ENCODE measurements at places on chromosomes 1 and 21.

DNA sequence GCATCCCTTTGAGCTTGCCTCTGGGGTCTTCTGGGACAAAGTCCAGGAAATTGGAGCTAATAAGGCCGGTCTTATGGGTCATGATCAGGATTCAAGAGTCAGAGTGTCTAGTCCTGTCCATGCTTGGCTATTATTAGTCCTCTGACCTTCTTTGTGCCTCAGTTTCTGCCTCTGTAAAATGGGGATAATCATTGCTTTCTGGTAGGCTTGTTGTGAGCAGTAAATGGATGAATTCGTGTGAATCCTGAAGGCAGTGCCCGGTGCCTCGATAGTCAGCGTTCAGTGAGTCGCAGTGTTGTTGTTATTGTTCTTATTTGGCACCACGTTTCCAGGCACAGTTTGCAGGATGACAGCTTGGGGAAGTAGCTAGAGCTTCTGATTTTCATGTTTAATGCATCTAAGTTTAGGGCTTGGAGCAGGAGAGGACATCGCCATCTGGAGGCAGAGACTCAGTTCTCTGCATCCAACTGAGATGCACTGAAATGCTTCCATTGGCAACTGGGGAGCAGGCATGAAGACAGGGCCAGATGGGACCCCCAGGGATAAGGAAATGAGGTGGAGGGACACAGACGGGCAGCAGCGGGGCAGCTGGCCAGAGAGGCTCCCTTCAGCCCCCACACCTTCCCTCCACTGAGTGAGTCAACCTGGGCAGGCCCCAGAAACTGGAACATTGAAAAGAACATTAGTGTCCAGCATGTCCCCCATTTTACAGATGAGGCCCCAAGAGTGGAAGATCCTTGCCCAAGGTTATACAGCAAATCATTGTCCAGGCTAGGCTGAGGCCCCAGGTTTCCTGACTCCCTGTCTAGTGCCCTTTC is 160.3 kb downstream of the PTPRU start:
- DNase-seq = no peak

GRCh38 chr1:49252917-49253316 is 476.2 kb upstream of the BEND5 start:
- no peak for DNase-seq

- DNase-seq = no peak
Measured at GRCh38 chr1:7768583-7768982, 2.5 kb upstream of the VAMP3 start.

DNA sequence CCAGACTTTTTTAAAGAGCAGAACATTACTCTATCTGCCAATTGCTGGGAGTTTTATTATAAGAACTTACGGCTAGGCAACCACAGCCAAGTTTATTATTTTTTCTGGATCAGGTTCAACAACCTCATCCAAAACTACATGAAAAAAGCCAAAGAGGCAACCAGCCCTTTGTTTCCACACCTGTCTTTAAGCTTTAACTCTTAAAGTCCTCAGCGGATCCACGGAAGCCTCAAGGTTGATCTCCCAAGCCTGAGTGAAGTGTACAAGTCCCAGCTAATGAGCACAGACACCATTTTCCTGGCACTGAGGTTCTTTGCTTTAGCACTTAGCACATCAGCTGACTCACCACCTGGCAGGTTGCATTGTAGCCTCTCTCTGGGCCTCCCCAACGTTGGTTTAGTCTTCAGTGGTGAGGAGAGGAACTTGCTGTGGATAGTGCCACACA is 143.1 kb downstream of the TGFBR3 start:
- no peak for DNase-seq

GRCh38 chr1:203152158-203153034 is 23.2 kb downstream of the MYBPH start:
- DNase-seq = no peak

DNA sequence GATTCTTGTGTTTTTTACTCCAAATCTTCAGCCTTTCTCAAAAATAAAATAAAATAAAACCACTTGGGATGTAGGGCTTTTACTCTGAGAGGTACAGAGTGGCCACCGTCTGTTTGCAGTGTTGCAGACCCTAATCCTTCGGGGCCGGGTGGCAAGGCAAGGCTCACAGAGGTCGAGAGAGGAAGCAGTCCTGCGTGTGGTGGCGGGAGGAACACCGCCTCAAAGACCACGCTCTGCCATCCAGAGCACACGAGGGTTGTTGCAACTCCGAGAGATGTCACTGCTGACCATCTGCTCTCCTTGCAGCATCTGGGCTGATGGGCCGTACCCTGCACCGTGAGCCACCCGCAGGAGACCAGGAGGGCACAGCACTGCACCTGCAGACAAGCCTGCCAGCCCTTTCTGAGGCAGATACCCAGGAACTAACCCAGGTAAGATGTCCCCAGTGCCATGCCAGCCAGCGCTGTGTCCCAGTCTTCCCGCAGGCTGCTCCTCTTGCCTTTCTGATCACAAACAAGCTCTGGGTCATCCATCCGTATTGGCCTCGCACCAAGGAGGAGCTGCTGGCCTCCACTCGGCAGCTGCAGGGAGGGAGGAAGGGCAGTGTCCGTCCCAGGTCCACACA is 31.5 kb downstream of the SNAP47 start:
- DNase-seq = no peak

DNA sequence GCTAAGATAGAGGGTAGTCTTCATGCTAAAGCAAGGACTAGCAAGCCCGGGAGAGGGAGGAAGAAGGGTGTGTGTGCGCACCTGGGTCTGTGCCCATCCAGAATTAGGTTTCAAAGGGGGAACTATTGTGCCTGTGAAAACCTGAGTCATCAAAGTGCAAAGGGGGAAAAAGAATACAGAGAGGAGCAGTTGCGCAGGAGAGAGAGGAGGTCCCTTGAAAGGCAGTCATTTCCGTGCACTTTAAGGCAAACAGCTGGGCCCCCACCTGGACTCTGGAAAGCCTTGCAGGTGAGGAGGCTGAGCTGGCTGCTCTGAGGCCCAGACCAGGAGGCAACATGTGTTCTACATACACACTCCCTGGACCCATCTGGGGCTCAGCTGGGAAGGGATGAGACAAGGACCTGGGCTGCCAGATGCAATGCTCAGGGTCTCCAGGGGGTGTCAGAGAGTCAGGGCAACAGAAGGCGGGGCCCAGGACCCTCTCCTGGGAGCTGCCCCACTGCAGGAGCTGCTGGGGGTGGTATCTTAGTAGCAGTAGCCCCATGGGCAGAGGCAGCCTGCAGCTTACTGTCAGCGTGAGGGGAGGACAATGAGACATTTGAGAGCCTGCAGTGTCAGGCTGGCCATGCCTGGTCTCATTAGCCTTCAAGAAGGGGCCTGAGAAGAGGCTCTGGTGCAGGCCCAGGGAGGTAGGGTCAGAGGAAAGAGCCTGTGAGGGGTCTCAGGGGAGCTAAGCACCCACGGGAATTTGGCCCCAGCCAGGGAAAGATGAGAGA is 14.3 kb downstream of the PROK1 start:
- no peak for DNase-seq

- no peak for DNase-seq
Measured at GRCh38 chr1:110050602-110051261, 16.3 kb downstream of the STRIP1 start.

DNA sequence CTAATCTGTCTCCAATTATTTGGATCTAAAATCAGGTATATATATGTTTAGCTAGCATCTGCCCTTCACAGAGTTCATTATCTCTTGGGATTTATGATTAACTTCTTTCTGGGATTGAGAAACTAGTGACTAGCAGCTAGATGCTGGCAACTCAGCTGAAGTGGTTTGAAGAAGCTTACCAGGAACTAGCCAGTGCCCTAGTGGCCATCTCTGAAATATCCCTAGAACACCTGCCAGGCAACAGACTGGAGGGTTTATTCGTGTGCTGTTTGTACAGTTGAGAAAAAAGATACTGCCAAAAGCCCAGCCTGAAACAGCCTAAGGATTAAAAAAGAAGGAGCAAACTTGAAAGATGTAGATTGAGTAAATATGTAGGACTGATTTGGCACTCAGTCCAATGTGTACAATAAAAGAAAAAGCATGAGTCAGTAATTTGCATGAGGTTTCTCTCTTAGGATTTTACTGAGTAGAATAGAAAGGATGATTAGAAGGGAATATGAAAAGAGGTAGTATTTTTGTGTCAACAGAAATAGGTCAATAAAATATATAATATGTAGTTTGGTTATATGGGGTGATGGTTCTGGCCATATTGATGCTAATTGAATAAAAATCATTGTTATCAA is 1144.6 kb upstream of the ADGRL2 start:
- DNase-seq = no peak

DNA sequence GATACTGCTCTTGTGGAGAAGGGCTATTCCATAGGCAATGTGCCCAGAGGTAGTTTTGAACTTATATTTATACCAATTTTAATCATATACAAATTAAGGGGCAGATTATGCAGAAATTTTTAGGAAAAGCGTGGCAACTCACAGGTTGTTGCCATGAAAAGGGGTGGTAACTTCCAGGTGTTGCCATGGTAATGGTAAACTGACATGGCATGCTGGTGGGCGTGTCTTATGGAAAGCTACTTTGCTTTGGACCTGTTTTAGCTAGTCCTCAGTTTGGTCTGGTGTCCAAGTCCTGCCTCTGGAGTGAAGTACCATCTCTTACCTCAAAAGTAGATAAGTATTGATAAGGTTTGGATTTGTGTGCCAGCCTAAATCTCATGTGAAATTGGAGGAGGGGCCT is 7.9 kb upstream of the IL23R start:
- no peak for DNase-seq

DNA sequence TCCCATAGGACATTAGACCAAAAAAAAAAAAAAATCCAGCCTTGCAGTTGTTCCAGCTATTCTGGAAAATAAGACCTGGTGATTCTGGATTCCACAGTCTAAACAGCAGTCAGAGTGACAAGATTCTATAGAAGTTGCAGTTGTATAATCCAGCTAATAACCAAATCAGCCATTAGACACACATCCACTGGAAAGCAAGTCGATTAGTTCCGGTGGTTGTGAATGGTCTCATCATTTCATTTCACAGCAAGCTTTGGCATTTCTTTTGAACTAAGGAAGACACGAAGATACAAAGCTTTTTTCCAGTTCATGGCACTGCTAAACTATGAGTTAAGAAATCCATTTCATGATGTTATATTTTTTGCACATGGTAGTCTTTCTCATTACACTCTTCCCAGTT is 54.4 kb upstream of the FAM89A start:
- DNase-seq = no peak

DNA sequence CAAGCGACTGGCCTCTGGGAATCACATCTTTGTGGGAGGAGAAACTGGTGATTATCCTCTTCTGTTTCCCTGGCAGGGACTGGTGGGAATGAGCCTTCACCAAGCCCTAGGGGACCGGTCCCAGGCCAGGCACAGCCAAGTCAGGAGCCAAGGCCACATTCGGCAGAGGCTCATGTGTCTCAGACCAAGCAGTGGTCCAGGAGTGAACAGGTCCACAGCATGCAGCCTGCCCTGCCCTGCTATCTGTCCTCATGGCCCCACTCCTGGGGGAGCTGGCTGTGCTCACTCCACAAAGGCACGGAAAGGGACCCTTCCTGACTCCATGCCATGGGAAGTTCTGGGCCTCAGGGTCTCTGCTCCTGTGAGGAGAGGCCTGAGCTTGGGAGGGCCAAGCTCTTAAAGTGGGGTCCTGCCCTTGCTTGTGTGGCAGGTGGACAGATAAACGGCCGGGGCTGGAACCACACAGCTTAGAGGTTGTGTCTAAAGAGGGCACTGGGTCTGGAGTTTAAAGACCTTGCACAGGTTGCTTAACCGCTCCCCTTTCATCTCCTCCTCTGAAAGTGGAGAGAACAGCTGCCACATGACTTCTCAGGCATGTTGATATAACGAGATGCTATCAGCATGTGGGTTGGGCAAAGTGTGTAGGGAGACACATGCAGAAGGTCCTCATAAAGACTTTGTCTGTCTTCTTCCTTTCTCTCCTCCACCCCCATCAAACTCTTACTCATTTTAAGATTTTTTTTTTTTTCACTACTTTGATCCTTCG is 57.5 kb downstream of the CASQ2 start:
- no peak for DNase-seq

DNA sequence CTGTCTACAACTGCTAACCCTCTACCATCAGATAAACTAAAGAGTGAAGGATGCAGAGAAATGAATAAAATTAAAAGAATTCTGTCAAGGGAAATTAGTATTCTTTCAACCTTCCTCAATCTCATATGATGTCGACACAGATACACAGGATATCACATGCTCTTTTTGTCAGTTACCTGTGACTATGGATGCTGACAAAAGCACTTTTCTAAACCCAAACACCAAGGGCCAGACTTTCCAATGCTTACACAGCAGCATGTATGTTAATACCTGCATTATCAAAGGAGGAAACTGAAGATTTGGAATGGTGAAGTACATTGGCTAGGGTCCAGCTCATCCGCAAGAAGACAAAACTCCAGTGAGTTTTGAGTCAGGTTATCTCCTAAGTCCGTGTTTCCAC is 294.0 kb downstream of the SMYD3 start:
- DNase-seq = no peak

DNA sequence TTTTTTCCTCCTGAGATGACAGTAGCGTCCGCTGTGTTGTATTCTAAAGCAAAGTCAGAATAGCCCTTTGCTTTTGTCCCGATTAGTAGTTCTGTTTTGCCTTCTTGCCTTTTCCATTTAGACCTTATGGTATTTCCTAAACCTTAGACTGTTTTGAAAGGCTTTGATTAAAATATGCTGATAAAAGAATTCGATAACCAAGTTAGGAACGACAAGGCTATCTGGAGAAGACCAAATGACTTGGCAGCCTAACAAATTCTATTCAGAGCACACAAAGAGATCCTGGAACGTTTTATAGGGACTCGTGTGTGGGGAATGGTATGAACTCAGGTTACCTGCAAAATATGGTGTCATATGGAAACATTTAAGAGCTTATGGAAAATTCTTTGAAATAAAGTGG is 42.9 kb downstream of the NFIA start:
- DNase-seq = no peak

DNA sequence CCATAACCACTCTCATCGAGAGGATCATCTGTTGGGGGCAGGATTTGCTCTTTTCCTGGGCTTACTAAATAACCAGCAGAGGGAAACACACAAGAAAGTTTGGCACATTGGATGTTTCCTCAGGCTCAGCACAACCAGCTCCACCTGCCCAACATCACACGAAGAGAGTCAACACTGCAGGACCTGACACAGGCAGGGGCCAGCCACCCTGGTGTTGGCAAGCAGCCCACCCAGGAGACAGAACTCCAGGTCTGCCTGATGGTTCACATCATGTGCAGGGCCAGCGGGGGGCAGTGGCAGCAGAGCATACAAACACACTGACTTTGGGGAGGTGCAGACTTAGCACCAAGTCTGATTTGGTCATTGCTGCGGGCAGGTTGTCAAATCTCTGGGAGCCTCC is 182.3 kb upstream of the GALNT2 start:
- no peak for DNase-seq

GRCh38 chr1:28417441-28417922 is 47.9 kb downstream of the PHACTR4 start:
- DNase-seq = no peak

GRCh38 chr1:37497832-37498231 is 16.7 kb downstream of the MEAF6 start:
- DNase-seq = no peak

All from renal cortex interstitium (tissue), 15 donors.